ENCODE measurements at places on chromosomes 12 and 14. TPM values are rescaled to one million over a fixed set of nuclear protein-coding genes. Genes with fewer than 3 reads are reported as not detected.
A peak's percentile ranks its signal among the peaks of the same experiment; 100 is the strongest.

DNA sequence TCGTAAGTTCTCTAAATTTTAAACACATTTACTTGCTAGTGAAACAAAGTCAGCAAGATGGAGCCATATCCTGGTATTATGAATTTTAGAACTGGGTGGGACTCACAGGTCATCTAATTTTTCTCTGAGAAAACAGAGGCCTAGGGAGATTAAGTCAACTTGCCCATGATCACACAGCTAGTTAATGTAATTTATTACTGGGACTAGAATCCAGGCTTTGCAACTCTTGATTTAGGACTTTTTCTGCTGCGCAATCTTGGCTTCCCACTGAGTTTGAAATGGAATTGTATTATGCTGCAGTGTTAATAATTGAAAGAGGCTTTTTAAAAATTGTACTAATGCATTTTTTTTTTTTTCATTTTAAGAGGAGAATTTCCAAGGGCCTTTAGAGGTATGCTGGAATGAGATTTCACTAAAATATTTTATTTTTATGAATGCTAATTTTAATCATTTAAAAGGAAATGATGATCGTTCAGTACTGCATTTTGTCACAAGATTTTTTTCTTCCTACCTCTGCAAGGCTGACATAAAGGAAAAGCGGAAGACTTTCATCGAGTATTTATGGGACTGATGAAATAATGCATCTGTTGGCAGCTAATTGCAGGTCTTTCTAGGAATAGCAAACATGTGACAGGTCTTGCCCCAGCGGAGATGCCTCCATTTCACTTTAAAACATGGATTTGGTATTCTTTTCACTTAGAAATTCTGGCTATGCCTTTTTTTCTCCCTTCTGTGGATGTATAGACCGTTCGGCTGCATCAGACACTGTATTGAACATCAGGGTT, 9.6 kb downstream of the CRADD start:
- no peak overlapping the region for H3K27ac ChIP-seq
- H3K4me3 ChIP-seq: no peak overlapping the region
- no peak for DNase-seq
- no peaks in the 10 kb centered on the region for H3K27me3 ChIP-seq

- no peaks in the 10 kb centered on the region for H3K36me3 ChIP-seq
- H3K4me1 ChIP-seq: no peaks in the 10 kb centered on the region
- no peaks in the 10 kb centered on the region for H3K27me3 ChIP-seq
- no peak overlapping the region for H3K4me3 ChIP-seq
- no peak overlapping the region for H3K27ac ChIP-seq
- DNase-seq: peak; percentile 9
Observed at GRCh38 chr12:32983968-32984367, 87.4 kb upstream of the PKP2 start.

GRCh38 chr12:25063873-25064628, 115.2 kb upstream of the BCAT1 start:
- no peaks in the 10 kb centered on the region for H3K4me1 ChIP-seq
- H3K4me3 ChIP-seq: no peak overlapping the region
- no peak overlapping the region for H3K27ac ChIP-seq
- no peaks in the 10 kb centered on the region for H3K36me3 ChIP-seq
- DNase-seq: no peak

DNA sequence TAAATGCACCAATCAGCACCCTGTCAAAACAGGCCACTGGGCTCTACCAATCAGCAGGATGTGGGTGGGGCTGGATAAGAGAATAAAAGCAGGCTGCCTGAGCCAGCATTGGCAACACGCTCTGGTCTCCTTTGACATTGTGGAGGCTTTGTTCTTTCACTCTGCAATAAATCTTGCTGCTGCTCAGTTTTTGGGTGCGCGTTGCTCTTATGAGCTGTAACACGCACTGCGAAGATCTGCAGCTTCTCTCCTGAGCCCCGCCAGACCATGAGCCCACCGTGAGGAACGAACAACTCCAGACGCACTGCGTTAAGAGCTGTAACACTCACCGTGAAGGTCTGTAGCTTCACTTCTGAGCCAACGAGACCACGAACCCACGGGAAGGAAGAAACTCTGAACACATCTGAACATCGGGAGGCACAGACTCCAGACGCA, 8.4 kb upstream of the PIANP start:
- H3K4me3 ChIP-seq: no peak overlapping the region
- H3K27ac ChIP-seq: no peak overlapping the region
- DNase-seq: no peak

PLEKHD1 gene
- total RNA-seq: 0.30 TPM

LRP6 gene
- total RNA-seq: 31.6 TPM

COA8 gene
- 43.0 TPM for total RNA-seq

TBPL2 gene
- not detected for total RNA-seq

EP400 gene
- total RNA-seq: 17.0 TPM

All from SJCRH30 (cell line).